ENCODE measurements at places on chromosomes 12 and 14.

- DNase-seq, result no peak
Measured at GRCh38 chr12:3520711-3521110, 29.7 kb downstream of the PRMT8 start.

DNA sequence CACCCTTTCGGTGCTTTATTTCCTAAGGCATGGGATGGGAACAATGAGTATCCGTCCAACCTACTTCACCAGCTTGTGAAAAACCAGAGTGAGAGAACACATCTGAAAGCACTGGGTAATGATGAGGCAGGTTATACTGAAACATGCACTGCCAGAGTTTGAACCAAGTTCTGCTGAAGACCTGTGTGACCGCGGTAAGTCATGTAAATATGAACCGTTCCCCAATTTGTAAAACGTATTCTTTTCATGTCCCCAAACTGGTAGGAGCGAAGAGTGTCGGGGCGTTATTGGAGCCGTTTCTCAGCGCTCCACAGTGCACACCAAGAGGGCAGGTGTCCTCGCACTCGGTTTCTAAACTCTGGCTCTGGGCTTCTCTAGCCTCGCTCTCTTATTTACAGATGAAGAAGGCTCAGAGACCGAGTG, 788 bp upstream of the NGDN start:
- no peak for DNase-seq

- no peak for DNase-seq
Measured at GRCh38 chr14:39376667-39377403, 55.4 kb downstream of the FBXO33 start.

GRCh38 chr12:77104286-77104685, 38.9 kb upstream of the E2F7 start:
- no peak for DNase-seq

DNA sequence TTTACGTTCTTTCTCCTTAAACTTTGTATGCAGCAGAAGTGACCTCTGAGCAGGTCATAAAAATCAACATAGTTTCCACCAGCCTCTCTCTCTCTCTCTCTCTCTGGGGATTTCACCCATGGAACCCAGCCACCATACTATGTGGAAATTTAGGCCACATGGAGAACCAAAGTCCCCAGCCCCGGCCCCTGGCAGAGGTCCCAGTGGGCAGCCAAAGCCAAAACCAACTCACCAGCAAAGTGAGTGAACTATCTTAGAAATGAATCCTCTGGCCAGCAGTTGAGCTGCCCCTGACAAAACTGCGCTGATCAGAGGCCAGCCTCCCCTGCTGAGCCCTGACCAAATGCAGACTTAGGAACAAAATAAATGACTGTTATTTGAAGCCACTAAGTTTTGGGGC, 9.2 kb downstream of the DUSP6 start:
- DNase-seq, result no peak

DNA sequence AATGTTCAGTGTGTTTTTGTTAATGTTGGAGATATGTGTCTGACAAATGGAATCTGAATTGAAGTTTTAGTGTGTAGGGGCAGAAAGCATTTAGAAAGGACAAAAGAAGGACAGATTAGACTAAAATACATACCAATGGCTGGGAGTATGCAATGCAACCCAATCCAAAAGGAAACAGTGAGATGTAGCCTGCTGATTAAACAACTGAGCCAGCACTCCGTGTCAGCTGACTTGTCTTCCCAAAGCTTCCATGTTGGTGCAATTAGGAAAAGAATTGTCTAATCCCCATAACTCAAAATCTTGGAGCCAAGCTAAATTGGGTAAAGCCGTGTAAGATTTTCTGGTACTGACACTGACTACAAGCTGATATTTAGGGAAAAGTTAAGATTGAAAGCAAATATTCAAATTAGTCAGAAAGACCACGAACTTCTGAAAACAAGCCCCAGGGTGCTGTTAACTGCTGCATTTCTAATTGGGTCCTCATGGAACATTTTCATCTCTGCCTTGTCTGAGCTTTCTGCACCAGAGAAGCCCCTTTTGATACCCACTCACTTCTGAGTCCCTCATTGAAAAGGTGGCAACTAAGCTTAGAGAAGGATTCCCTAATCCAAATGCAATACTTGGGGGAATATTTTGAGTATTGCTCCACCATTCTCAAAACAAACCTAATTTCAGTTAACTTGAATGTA, 109.1 kb downstream of the DAD1 start:
- DNase-seq, result no peak

GRCh38 chr12:132020292-132020691, 70.5 kb downstream of the EP400 start:
- no peak for DNase-seq

GRCh38 chr14:76236172-76237130, 84.7 kb downstream of the GPATCH2L start:
- no peak for DNase-seq

- no peak for DNase-seq
Measured at GRCh38 chr12:131923260-131923659, 5.8 kb upstream of the PUS1 start.

DNA sequence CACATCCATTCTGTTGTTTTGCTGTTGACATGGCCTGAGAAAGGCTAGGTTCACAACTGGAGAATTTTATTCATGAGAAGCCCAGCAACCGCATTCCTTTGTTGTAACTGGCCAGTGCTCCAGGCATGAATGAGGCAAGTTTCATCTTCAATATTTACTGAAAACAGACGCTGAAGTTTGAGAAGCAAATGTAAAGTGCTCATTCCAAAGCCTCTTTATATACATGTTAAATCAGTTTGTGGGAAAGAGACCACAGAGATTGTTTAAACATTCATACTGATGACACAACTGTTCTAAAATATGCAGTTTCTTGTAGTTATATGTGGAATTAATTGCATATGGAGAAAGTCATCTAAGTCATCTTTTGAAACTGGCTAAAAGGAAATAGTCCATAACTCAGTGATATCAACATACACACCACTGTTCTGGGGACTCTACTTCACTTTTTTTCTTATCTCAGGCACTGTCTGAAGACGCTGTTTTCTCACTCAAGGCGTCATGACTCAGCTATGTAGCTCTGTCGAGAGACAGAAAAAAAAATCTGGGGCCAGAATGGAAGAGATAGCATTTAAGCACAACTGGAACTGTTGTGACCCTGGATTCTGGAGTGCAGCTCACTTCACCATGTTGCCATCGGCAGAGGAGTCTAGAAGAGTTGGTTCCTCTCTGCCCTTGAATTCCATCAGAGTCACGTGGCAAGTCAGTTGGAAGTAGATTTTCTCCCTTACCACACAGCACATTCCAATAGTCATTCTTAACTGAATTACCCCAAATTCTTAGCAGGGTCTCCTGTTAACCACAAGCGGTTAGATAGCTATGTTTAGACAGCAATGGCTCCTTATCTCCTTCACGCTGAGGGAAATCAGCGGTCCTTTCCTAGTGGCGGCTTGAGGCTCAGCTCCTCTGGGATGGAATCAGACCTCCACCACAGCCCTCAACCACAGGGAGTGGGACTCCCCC, 258.4 kb upstream of the HMGA2 start:
- no peak for DNase-seq

GRCh38 chr12:1594006-1594260, 448 bp downstream of the FBXL14 start:
- no peak for DNase-seq

DNA sequence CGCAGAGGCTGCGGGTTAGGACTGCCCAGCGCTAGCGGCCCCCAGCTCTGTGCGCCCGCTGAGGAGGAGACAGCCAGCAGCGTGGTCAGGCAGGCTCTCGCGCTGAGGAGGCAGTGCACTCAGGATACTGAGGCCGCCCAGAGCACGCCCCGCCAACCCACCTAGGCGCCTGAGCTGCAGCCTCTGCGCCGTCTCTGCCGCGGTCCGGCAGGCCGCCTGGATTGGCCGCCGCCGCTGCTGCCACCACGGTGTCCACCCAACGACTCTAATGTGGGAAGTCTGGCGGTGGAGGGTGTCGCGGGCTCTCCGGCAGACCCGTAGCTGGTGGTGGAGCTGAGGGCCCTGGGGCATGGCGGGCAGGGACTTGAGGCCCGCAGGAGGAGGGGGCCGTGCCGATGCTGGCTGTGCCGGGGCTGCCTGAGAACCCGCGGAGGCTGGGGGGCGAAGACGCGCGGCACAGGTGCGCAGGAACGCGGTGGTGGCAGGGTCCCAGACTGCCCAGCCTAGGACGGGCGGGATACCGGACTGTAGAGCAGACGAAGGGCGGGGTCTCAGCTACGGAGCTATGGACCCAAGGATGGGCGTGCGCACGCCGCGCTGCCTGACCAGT, 69.9 kb downstream of the ASCL4 start:
- no peak for DNase-seq

DNA sequence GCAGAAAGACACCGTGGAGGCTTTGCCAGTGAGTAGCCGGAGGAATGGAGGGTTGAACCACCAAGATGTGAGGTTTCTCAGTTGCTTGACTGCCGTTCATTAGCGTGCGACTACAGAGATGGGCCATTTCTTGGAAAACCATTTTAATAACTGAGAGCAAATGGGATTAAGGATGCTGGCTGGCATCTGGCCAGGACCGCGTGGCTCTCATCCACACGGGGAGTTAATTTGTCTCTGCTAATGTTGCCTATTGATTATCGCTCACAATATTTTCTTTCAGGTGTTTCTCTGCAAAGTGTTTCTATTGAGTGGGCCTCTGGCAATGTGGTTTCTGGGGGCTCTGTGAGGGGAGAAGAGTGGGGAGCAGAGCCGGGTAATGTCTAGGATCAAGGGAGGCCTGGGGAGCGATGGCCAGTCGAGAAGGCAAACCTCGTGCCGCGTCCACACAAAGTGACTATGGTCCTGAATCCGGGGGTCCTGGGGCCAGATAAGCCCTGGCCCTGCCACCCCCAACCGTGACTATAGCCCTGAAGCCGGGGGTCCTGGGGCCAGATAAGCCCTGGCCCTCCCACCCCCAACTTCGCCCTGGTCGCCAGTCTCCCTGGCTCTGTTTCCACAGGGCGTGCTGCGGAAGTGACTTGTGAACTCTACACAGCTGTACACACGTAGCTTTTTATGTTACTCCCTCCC, 110.6 kb downstream of the PRMT8 start:
- DNase-seq, result no peak

GRCh38 chr12:123227581-123228258, 5.2 kb downstream of the MPHOSPH9 start:
- no peak for DNase-seq

DNA sequence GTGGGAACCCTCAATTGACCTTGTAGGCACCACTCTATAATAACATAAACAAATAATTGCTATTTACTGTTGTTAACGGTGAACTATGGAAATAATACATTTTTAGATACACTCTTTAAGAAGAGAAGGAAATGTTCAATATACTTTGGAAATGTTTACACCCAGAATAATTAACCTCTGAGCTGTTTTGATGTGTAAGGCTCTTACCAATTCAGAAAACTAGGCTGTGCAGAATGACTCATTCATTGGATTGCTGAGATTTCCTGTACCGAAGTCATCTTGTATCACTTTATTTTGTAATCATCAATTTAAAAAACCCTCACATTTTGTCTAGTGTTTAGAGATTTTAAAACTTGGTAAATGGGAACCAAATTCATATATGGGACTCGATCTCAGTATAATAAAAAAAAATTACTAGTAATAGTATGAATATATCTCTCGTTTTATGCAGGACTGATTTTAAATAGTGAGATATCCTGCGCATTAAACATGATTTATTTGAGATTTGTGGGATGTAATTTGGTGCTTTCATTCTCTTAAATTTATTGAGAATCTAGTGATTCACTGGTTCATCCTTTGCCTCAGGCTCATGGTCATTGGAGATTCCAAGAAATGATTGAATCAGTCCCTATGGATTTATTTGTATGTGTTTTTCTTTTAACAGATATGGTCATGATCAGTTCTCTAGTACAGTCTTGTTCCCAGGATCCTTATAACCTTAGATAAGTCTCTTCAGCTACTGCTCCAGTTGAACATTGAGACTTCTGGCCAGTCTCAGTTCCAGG, 3.9 kb downstream of the SAMD4A start:
- peak; percentile 28 for DNase-seq

GRCh38 chr14:36773558-36773957, 111.9 kb downstream of the PAX9 start:
- no peak for DNase-seq

- DNase-seq, result no peak
Measured at GRCh38 chr12:63948211-63948610, 103.7 kb downstream of the SRGAP1 start.

DNA sequence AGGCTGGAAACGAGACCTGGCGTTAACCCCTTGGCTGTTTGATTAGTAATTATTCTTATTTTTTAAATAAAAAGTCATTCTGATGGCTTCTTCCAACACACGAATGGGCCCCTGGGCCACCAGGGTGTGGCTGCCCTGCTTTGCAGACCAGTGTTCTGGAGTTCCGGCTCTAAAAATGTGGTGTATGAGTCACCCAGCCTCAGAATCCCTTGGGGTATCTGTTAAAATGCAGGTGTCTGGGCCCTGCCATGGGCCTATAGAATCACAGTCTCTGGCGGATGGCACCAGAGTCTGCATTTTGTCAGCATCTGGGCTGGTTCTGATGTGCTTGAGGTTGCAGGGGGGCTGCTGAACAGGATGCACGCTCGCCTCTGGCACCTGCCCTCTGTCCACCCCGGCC, 2.5 kb upstream of the PSMC1 start:
- no peak for DNase-seq

GRCh38 chr14:86015941-86016340, 486.0 kb downstream of the FLRT2 start:
- DNase-seq, result no peak

DNA sequence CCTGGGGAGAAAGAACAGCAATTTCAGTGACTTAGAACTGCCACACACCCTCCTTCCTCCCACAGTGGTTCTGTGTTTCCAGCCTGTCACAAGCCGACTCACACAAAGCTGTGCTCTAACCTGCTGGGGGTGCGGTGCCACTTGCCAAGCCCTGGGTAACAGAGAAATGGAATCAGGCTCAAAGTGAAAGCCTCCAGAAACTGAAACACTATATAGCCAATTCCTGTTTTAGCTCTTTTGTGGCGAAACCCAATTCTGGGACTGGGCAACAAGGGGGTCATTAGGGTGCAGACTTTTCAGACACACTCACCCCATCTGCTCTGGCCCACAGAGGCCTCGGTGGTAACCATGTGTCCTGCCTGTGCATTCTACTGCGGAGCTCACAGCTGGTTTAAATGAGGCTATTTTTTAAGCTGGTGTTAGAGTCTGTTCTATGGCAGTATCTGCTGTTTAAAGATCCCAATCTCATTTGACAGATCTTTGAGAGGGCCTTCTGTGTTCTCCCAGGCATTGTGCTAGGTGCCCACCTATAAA, 15.2 kb upstream of the ACTR6 start:
- DNase-seq, result peak; percentile 15

- DNase-seq, result no peak
Measured at GRCh38 chr14:67468378-67468730, 20.2 kb downstream of the TMEM229B start.

DNA sequence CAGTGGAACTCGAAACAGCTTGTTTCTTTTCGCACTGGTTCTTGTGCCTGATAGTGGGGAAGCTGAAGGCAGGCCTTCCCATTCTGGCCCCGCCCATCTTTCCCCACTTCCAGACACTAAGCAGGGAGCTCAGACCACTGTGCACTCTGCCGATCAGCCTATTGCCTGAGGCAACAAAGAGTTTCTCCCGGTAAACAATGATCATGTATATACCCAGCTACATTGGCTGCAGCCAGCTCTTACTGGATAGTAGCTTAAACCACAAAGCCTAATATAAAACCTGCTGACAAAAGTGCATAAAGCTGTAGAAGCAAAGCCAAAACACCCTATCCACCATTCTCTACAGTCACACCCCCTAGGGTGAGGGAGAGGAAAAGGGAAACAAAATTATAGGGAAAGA, 24.7 kb upstream of the GLIPR1 start:
- DNase-seq, result no peak

GRCh38 chr14:56292970-56293369, 174.8 kb downstream of the PELI2 start:
- no peak for DNase-seq

All from T-helper 1 cell (primary cell).